ENCODE measurements at places on chromosomes 2 and 18.

DNA sequence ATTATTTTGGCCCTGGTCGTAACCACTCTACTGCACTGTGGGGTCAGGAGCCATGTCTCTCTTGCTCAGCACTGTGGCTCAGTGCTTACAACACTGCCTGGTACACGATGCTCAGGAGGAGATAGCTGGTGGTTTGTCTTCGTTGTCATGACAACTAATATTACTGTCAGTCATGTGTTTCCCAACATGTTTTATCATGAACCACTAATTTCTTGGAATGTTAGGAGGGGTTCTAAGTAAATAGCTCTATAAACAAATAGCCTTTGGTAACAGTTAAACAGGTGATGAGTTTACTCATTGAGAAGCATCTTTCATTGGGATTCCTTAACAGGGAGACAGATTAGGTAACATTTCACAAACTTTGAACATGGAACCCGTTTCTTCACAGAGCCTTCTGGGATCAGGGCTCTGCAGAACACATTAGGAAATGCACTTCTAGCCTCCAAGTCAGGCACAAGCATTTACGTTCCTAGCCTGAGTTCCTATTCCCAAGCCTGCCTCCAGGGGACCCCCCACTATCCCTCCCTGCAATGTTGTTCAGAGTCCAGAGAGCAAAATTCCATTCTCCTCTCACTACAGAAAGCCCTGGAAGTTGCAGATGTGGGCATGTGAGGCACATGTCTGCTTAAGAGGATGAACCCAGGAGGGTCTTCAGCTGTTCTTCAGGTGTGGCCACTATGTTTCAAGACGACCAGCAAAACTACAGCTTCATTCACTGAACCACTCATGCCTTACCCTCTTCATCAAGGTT lies 6.4 kb upstream of the RBM44 start:
- no peak for DNase-seq

DNA sequence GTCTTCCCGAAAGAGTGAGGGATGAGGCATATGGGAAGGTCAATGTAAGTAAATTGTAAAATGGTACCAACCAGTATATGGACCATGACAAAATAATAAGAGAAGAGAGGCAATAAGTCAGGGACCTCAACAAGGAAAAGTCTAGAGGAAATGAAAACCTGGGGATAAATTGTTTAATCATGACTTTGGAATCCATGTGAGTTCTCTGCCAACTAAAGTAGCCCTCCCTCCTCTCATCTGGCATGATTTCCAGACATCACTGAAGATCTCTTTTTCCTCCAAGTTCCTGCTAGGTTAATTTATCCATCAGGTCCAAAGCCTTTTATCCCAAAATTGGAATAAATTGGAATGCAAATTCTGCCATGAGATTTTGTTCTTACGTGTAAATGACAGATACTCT lies 417.9 kb downstream of the NRXN1 start:
- DNase-seq, result no peak

DNA sequence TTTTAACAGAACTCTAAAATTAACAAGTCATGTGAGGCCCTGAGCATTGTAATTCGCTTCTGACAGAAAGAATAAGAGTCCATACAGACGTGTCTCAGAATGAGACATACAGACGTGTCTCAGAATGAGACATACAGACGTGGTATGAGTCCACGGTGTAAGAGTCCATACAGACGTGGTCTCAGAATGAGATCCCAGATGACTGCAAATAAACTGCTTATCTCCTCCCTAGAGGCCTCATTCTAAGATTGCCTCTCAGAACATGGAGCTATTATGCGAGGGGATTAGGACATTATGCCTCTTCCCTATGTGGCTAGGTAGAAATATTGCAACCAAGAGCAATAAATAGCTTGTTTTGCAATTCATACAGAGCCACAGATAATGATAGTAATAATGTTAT lies 63.9 kb downstream of the NEB start:
- no peak for DNase-seq

DNA sequence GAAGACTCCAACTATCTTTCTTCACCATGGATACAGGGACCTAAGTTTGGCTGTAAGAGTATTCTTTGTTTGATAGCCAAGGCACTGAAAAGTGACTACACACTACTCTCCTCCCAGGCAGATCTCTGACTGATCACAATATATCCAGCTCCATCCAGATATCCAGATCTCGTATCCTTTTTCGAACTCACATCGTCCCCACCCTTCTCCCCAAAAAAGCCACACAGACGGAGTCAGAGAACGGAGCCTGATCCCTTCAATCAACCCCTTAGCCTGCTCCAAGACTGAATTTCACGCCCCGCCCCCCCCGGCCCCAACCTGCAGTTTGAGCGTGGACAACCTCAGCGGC lies 533 bp downstream of the DHX57 start:
- no peak for DNase-seq

DNA sequence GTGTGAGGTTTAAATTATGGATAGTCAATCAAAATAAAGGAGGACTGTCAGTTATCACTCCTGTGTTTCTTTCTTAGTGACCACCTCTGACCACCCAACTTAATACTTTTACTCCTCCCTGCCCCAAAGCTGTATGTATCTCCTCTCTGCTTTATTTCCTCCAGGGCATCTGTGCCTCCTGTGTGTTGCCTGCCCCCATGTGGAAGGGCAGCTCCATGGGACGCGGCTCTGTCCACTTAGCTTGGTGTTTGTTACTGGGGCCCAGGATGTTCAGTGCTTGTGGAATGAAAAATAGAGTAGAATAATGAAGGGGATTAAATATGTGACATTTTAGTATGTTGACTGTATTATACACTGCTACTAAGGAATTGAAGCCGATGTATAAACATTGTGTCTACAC lies 9.8 kb downstream of the ACP1 start:
- DNase-seq, result no peak

- no peak for DNase-seq
These were observed 239.8 kb downstream of the EIPR1 start for GRCh38 chr2:3137651-3138300.

DNA sequence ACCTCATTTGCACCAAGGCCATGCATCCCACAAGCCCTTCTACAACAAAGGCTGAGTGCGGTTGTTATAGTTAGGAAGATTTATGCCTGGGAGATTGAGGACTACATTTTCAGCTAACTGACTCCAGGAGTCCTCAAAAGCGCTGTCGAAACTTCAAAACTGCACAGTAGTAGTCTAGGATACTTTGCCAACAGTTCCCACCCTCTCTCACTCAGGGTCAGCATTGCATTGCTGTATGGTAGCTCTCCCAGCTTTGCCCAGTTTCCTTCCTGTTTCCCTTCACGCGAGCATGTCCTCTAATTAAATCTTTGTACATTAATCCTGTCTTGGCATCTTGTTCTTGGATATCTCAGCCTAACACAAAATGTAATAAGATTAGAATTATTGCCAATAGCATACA lies 420.6 kb upstream of the UBE2E3 start:
- DNase-seq, result no peak

DNA sequence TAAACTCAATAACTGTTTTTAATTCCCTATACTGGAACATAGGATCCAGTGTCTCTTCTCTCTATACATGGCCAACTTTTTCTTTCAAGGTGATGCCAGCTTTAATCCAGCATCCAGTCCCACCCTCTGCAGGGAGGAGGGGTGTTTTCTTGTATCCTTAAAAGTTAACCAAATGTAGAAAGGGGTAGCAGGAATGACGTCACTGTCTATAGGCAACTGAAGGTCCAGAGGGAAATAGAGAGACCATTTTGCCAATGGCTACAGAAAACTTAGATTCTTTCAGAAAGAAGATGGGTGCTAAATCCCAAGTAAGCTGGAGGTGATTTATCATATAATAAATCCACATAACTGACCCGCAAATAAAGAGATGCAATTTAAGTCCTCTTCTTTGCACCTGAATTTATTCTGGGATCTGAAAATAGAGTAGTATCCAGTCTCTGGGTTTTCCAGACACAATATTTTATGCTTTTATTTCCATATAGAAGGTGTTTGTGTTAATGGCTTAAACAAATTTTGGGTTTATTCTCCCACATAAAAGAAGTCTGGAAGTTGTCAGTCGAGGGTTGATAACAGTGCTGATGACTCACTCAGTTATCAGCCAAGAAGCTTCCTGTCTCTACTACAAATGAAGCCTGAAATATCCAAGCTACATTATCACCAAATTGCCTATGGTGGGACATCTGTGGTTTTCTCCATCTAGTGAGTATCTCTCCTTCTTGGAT lies 5.7 kb upstream of the DNER start:
- DNase-seq, result no peak

- DNase-seq, result peak; percentile 53
These were observed 52.0 kb downstream of the ZFP36L2 start for GRCh38 chr2:43174368-43174916.

Data from stimulated activated CD8-positive, alpha-beta memory T cell treated with anti-CD3 and anti-CD28 coated beads, Interleukin-15, amount 100 ng/mL, for 4 hours (primary cell).